Epithelial cell of prostate (primary cell): ENCODE measurements at places on chromosomes 16 and 17.

DNA sequence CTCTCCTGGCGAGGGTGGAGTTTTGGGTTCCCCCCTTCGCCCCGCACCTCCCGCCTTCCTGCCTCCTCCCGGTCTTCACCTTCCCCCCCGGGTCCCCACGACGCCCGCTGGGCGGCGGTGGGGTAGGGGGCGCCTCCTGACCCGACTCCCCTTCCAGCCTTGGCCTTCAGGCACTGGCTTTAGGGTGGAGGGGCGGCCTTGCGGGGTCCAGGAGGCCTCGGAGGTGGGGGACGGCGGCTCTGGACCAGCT lies 2.4 kb downstream of the SLC16A3 start:
- no peak for DNase-seq

DNA sequence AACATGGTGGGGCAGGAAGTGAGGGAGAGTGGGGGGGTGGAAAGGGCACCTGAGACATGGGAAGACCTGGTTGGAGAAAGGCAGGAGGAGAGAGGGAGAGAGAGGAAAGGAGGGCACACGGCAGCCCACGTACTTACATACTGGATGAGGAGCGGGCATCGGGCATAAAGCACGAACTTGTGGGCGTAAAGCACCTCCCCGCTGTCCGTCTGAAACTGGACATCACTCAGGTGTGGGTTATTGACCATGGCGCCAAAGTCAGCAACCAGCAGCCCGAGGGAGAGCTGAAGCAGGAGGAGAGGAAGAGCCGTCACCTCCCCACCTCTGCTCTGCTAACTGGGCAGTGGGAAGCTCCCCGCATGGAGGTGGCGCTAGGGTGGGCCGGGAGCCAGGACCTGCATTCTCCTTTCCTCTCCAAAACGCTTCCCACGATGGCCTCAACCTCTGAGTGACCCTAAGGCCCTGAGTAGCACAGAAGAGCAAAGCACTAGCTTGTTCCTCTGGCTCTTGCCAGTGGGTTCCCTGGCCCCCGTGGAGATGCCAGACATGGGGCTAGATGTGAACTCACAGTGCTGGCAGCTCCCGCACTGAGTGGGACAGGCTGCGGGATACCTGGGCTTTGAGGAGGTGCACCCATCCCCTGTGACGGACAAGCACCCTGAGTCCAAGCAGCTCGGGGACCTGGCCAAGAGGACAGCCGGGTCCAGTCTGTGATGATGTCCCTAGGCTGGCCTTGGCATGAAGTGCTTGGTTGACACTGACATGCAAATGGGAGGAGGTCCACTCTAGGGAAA lies 16.9 kb downstream of the SLX4 start:
- no peak for DNase-seq

- DNase-seq, result no peak
Measured at GRCh38 chr16:70740914-70741782, 55.3 kb upstream of the MTSS2 start.

DNA sequence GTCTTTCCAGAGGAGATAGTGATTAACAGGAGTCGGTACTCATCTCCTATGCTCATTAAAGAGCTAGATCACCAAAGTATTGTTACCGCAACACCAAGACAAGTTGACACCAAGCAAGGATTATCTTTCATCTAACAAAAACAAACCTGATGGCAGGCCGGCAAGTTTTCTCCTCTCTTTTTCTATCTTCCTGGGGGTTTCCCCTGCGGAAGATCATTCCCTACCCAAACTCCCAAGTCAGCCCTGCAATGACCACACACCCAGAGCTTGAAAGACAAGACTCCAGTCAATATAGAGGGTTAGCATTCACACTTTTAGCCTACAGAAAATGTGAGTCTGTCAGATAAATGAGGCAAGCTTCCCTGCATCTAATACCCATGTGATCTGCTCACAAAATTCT lies 312.1 kb downstream of the SOX9 start:
- DNase-seq, result no peak

DNA sequence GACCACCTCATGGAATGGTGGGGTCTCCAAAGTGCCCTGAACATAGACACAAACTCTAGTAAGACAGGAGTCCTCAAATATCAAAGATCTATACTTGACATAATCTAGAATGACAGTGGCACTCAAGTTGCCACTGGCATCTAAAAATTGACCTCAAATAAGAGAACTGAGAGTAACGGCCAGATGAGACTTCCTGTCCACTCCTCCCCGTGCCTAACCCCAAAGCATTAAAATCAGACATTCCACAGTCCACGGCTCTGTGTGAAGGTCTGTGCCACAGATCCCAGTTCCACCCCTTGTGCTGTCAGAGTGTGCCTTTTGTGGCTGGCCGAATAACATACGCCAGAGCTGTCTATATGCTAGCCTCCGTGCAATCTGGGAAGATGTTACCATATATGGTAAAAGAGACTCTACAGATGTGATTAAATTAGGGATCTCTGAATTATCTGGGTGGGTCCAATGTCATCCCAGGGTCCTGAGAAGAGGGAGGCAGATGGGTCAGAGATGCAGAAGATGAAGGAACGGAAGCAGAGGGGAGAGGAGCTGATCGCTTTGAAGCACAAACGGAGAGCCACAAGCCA lies 21.0 kb upstream of the EVPL start:
- DNase-seq, result no peak
